Fibroblast of skin of right biceps (primary cell): ENCODE measurements at places on chromosomes 5 and 9.

- DNase-seq = peak; percentile 93
Measured at GRCh38 chr9:86795823-86796553, 151.3 kb downstream of the GAS1 start.

DNA sequence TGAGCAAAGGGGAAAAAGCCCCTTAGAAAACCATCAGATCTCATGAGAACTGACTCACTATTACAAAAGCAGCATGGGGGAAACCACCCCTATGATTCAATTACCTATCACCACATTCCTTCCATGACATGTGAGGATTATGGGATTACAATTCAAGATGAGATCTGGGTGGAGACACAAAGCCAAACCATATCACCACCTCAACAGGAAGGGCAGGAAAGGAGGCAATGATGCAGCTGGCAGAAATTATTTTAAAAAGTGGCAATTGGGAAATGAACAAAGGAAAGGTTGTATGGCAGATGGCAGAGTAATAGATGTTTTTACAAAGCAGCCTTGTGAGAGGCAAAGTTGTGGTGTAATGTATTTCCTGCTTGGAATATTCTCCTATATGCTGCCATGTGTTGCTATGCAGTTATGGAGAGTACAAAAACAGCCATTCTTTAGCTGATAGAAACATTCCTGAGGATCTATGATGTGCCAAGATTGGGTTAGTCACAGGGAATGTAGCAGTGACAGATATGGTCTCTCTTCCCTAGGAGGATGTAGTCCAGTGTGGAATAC is 138.8 kb downstream of the SMC2 start:
- DNase-seq = peak; percentile 78

GRCh38 chr5:19555876-19556275 is 432.1 kb downstream of the CDH18 start:
- DNase-seq = peak; percentile 63

DNA sequence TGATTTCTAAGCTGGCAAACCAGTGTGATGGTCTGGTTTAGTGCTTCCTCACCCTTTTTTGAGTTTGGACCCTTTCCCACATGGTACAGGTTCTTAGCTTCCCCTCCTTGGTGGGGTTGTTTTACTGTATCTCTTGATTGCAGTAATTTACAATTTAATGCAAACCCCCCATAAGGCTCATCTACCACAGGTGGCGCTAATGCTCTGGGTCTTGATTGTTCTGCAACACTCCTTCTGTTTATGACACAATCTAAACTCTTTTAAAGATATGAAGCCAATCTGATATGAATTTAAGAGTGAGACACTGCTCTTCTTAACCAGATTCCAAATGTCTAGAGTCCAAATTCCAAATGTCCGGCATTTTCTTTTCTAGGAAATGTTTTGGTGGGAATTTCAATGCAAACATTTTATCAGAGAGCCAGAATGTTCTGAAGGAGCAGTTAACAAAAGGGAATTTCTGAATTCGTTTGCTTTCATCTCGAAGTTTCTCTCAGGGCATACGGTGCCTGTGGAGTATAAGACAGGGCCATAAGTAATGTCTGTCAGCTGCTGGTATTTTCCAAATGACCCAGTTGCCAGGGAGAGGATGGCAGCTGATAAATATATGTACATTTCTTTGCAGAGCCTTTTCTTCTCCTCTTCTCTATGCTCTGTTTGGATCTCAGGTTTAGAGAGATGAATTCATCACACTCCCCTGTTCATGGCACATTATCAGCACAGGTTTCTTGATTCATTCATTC is 246.8 kb downstream of the ARHGAP26 start:
- DNase-seq = peak; percentile 48

- no peak for DNase-seq
Measured at GRCh38 chr9:93678199-93679019, 102.0 kb downstream of the PHF2 start.

DNA sequence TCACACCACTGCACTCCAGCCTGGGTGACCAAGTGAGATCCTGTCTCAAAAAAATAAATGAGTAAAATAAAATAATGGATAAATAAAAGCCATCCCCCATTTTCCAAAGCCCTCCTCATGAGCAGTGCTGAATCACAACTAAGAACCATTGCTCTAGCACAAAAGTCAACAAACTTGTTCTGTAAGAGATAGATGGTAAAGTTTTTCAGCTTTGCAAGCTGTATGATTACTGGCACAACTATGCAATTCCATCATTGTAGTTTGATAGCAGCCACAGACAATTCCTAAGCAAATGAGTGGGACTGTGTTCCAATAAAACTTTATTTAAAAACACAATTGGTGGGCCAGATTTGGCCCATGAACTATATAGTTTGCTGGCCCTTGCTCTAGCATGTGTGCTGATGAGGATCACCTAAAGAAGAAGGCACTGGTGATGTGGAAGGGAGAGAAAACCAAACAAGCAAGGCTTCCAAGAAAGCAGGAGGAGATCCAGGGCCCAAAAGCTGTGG is 64.6 kb downstream of the NEURL1B start:
- DNase-seq = peak; percentile 33

- DNase-seq = peak; percentile 51
Measured at GRCh38 chr5:39440958-39441624, 16.3 kb upstream of the DAB2 start.

GRCh38 chr5:61640179-61641021 is 308.3 kb downstream of the ZSWIM6 start:
- no peak for DNase-seq

GRCh38 chr5:164148292-164148691 is 642.9 kb downstream of the MAT2B start:
- no peak for DNase-seq

- no peak for DNase-seq
Measured at GRCh38 chr9:20804489-20805250, 120.6 kb downstream of the FOCAD start.

DNA sequence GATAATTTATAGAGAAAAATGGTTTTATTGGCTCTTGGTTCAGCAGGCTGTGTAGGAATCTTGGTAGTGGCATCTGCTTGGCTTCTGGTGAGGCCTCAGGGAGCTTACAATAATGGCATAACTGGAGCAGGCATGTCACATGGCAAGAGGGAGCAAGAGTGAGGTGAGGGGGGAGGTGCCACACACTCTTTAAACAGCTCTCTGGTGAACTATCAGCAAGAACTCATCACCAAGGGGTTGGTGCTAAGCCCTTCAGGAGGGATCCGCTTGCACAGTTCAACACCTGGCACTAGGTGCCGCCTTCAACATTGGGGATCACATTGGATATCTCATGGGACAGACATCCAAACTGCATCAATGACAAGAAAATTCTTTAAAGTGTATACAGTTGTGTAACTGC is 10.5 kb downstream of the GPBP1 start:
- no peak for DNase-seq

- DNase-seq = peak; percentile 91
Measured at GRCh38 chr9:107176436-107177151, 106.5 kb upstream of the RAD23B start.

- peak; percentile 85 for DNase-seq
Measured at GRCh38 chr5:73395256-73395655, 53.3 kb downstream of the FOXD1 start.

DNA sequence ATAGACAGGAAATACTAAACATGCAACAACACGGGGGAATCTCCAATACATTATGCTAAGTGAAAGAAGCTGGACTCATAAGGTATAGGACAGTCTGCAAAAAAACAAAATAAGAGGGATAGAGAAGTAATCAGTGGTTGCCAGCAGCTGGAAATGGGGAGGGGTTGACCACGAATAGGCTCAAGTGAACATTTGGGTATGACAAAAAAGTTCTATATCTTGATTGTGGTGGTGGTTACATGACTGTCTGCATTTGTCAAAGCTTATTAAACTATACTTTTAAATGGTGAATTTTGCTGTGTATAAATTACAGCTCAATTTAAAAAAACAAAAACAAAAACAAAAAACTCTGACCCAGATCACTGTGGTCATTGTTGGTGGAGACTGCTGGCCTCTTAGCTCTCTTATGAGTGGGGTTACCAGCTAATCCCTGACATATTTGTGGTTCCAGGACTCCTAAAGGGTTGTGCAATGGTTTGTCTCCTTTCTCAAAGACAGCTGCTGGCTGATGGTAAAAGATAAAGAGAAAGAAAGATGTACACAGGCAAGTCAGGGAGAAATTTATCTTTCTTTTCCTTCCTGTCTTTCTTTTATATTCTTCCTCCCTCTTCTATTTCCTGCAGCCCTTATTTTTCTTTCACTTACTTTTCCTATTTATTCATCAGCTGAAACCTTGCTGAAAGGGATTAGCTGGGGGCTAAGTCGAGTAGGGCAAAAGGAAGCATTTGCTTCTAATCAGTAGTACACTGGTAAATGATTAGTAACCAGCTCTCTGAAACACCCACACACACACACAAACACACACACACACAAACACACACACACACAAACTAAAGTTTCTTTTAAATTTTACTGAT is 42.6 kb upstream of the APC start:
- peak; percentile 70 for DNase-seq

DNA sequence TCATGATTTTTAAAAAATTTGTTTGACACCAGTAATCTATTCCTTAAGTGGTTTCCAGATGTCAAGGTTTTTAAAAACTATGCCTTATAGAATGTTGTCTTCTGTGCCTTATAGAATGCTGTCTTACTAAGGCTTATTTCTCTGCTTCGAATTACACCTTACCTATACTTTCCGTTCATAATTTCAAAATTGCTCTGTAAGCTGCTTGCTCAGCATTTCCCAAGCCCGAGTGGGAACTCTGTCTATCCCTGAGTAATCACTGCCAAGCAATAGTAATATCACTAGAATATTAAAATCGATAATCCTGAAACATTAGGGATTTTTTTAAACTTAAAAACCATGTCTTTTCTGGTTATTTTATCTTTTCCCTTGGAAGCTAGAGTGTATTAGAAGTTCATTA is 376.3 kb downstream of the PIK3R1 start:
- no peak for DNase-seq

- no peak for DNase-seq
Measured at GRCh38 chr5:170635706-170636105, 131.9 kb downstream of the KCNIP1 start.

DNA sequence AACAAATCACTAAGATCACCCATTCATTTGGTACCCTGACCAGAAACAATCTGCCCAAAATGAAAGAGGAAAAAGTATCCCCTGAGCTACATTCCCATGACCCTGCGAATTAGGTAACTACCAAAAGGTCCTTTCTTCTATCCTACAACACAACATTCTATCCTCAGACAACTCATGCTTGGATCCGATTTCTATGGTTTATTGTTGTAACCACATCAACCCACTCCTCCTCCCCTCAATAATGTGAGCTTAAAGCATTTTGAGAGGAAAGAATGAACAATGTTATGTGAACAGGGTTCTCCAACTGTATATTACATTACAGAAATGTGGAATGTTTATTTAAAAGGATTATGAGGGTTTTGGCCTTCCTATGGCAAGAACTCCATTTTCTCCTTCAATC is 4.0 kb downstream of the SLC35D2 start:
- no peak for DNase-seq
